ENCODE measurements at places on chromosomes 12 and 14.
A peak's percentile ranks its signal among the peaks of the same experiment; 100 is the strongest.

DNA sequence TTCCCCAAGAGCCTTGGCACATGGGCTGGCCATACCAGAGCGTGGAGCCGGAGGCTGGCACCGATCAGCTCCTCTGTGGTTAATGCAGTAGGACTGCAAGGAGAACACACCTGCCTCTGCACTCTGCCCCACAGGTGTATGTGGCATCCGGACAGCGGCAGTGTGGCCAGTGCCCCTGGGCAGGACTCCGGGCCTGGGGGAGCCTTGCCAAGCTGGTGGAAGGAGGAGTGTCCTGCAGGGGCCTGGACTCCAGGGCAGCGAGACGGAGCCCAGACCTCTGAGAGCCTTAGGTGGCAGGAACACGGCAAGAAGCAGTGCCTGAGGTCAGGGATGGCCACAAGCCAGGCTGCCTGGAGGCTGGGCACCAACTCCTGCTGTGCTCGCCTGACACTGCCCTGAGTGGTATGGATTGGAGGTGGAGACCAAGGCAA lies 5.3 kb upstream of the BEGAIN start:
- no peak for DNase-seq

GRCh38 chr14:46248001-46248630 lies 403.5 kb downstream of the RPL10L start:
- no peak for DNase-seq

DNA sequence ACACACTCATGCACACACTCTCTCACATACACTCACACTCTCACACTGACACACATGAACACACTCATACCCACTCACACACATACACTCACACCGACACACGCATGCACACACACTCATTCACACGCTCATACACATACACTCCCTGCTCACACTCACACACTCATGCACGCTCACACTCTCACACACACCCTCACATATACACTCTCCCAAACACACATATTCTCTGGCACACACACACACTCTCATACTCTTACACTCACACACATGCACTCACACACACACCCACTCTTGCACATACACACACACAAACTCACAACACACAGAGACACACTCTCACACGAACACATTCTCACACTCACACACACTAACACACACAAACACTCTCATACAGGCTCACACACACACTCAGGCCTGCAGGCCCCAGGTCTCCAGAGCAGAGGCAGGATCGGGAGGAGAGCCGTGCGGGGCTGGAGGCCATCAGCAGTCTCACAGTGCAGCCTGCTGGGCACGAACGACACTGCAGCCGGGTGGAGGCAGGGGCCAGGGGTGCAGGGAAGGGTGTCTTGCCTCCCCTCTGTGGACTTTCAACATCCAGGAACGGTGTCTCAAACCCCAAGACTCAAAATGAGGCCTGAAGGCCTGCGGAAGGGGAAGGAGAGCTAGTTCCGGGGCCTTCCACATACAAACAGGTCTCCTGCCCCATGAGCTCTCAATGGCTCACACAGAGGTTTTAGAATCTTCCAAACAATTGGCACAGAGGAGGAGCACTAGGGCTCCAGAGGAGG lies 148.7 kb downstream of the ANO2 start:
- DNase-seq, result peak; percentile 16

DNA sequence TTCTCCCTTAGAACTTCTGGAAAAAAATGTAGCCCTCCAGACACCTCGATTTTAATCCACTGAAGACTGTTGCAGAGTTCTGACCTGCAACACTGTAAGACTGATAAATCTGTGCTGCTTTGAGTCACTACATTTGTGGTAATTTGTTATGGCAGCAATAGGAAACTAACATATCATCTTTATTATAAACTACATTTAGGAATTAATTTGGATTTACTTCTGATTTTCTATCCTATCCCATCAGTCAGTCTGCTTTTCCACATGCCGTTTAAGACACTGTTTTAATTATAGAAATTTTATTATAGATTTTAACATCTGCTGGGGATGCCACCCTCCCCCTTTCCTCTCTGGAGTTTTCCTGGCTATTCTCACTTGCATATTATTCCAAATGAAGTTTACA lies 375.2 kb downstream of the DUSP6 start:
- DNase-seq, result no peak

DNA sequence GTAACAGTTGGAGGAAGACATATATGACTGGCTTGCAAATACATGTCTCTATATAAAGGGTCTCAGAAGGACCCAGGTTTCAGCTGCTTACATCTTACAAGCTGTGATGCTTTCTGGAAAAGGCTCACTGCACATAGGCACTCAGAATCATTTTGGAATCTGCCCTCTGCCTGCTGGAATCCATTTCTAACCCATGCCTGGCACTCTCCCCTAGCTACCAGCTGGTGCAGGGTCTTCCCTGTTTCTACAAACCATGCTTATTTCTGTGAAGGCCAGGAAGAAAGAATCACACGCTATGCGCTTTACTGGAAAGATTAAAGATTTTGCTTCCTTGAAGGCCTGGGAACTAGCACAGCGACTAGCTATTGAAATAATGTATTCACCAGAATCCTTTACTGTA lies 151.3 kb downstream of the DICER1 start:
- DNase-seq, result no peak

GRCh38 chr12:123808167-123808566 lies 46.1 kb downstream of the DNAH10 start:
- no peak for DNase-seq

GRCh38 chr14:68146818-68147217 lies 327.2 kb downstream of the RAD51B start:
- no peak for DNase-seq

- no peak for DNase-seq
These were observed 14.5 kb upstream of the GNPTAB start for GRCh38 chr12:101845137-101845711.

DNA sequence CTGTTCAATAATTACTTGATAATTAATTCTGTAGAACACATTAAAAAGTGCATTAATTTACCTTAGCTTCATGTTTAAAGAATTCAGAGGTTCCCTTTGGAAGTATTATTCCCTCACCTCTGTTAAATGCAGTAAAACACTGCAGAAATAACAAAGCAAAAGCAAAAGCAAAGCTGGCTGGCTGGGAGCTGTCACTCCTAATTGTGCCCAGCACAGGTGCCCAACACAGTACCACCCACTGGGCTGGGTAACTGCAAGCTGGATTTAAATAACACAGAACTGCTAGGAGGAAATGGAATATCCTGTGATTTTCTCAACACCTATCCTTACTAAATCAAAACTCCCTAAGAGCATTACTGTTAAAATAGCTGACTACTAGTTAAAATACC lies 72.6 kb downstream of the SLC2A13 start:
- no peak for DNase-seq

DNA sequence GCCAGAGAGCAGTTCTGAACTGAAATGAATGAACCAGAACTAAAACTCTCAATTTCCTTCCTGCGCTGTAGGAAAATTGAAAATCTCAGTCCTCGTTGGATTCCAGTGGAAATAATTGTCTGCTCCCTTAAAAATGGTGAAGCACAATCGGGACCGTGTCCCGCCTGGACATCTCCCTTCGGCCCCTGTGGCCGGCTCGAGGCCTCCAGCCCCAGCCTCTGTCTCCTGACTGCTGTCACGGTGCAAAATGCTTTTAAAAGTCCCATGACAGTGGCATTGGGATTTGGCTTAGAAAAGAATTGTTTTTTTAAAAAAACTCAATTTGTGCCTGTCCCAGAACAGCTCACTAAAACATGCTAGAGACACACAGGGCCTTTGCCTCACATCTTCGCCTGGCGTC lies 142.5 kb downstream of the ZNF664 start:
- no peak for DNase-seq

- no peak for DNase-seq
These were observed 19.4 kb upstream of the LIMA1 start for GRCh38 chr12:50302686-50303085.

- DNase-seq, result no peak
These were observed 11.9 kb downstream of the PRDM4 start for GRCh38 chr12:107749083-107749482.

- peak; percentile 32 for DNase-seq
These were observed at the start of gene C12orf42 for GRCh38 chr12:103495469-103496456. C12orf42 (minus strand) TSS chr12:103495968; CDS start chr12:103478426, 17,542 bp downstream.

GRCh38 chr12:121893961-121894460 lies 5.4 kb downstream of the PSMD9 start:
- DNase-seq, result no peak

- no peak for DNase-seq
These were observed 28.0 kb downstream of the PXN start for GRCh38 chr12:120237360-120238171.

DNA sequence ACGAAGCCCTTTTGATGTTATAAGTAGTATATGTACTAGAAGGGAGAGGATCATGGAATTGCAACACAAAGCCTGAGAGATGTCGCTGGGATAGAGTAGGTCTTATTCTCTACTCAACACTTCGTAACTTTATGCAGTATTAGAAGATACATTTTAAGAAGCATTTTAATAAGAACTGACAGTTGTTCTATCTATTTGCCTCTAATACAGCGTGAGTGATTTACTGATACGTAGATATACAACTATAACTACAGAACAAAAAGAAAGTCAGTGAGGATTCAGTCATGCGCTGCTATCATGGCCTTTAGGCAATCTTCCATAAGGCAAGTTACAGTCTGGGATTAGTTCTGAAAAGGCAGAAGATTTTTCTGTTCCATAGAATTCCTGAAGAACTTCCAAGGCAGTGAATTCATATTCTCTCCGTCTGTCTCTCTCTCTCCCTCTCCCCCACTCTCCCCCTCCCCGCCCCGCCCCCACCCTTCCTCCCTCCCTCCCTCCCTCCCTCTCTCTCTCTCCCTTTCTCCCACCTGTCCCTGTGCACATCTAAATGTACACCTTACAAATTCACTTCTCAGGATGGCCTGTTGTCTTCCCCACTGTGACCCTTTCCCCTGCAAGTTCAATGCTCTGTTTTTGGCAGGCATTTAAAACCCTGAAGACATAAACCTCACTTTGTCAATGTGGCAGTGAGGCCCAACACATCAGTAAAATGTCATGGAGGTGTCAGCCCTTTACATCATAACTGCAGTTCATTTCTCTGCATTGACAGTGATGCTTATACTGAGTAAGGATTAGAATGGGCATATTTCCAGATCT lies 470.6 kb downstream of the EGLN3 start:
- DNase-seq, result no peak

- no peak for DNase-seq
These were observed 12.5 kb upstream of the AJUBA start for GRCh38 chr14:22994762-22995275.

DNA sequence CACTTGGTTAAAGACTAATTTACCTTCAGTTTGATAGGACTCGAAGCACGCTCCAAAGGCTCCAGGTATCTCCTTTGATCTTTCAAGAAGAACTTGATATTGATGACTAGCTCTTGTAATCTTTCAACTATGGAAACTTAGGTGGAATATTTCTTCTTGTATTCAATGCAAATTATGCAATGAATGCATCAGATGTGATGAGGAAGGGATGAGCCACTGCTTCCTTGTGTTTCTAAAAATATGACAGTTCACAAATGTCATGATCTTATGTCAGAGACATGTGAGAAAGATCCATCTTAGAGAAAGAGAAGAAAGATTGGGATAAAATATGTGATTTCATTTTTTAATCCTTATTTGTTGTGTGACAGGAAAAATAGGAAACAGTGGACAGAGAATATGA lies 9.9 kb downstream of the RNASE9 start:
- DNase-seq, result no peak

- DNase-seq, result no peak
These were observed 55.2 kb downstream of the MAP1LC3B2 start for GRCh38 chr12:116614194-116614915.

GRCh38 chr14:69154779-69155178 lies 1.9 kb upstream of the DCAF5 start:
- DNase-seq, result no peak

GRCh38 chr12:104490850-104491249 lies 34.1 kb downstream of the CHST11 start:
- no peak for DNase-seq

DNA sequence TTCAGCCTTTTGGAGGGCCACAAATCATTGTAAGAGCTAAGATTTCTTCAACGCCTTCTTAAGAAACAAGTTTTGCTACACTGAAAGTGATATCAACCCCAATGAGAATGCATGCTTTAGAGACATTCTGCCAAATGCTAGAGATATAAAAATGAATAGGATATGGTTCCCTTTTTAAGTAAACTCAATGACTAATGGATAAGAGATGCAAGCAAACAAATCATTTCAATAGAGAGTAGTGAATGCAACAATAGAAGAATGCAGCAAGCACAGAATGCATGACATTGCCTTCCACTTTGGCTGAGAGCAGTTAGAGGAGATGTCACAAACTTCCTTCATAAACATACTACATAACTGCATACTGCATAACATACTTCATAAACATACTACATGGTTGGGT lies 116.4 kb downstream of the PDZRN4 start:
- DNase-seq, result no peak

- no peak for DNase-seq
These were observed 100.0 kb downstream of the VRK1 start for GRCh38 chr14:96897184-96897583.

GRCh38 chr12:6241495-6241894 lies 41.3 kb downstream of the CD9 start:
- no peak for DNase-seq

DNA sequence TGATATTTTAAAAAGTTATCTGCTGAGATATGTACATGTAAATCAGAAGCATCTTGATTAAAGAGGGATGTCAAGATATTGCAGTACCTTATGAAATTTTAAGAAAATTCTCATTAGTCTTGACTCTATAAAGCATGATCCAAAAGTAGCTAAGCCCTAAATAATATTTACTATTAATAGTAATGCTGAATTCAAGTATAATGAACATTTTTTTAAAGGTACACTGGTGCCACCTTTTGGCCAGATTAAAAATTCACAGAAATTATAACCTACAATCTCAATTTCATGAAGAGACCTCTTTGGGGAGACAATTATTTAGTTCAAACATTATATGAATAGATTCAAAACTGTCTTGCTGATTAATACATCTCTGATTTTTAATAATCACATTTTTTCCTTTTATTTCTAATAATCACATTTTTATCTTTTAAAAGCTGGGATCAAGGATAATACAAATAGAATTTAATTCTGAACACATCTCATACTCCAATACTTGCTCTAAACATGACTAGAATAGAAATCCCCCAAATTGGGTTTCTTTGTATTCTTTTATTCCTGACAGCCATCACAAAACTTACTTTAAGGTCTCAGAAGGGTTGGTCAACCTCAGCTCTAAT lies 13.4 kb downstream of the AKAP5 start:
- DNase-seq, result no peak

DNA sequence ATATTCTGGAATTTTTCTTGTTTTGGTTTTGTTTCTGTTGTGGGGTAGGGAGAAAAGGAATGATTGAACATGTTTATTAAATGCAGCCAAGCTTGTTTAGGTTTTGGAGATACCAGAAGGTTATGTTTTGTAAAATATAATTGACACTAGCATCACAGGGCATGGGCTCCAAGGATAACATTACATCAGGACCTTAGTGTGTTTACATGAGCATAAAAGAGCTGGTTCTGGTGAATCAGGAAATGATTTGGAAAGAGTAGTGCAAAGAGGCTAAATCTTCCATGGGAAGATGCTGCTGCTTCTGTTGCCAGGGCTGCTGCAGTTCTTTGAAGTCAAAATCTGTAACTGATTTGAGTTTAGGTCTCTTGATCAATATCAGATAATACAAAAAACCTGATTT lies 118.7 kb downstream of the ETNK1 start:
- no peak for DNase-seq
